ENCODE measurements at places on chromosomes 16 and 17.

DNA sequence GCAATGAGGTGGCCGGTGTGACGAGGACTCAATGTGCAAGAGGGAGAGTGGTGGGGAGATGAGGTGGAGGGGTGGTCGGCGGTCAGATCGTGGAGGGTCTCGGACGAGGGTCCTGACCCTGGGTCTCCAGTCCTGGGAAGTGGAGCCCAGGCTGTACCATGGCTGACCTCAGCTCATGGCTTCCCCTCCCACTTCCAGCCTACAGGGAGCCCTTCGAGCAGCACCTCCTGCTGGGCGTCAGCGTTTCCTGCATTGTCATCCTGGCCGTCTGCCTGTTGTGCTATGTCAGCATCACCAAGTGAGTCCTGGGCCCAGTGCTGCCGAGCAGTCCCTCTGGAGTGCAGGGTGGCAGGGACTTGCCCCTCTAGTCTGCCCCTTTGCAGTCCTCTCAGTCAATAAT is 41.8 kb downstream of the IL4R start:
- DNase-seq = no peak

GRCh38 chr17:7393613-7394451 is 493 bp downstream of the PLSCR3 start:
- no peak for DNase-seq

DNA sequence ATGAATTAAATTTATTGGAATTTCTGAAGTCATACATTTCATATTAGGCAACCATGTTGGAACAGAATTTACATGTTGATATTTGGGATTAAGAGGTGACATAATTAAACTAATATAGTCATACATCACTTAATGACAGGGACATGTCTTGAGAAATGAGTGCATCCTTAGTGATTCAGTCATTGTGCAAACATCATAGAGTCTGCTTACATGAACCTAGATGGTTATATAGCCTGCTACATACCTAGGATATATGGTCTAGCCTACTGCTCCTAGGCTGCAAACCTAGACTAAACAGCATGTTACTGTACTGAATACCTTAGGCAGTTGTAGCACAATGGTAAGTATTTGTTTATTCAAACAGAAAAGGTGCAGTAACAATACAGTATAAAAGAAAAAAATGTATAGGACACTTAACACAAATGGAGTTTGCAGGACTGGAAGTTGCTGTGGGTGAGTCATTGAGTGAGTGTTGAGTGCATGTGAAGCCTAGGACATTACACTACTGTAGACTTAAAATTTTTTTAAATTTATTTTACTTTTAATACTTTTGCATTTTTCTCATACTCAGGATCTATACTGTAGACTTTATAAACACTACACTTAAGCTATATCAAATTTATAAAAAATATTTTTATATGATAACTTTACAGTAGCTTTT is 85.6 kb downstream of the OMG start:
- no peak for DNase-seq

- DNase-seq = no peak
Measured at GRCh38 chr16:12617401-12617819, 186.3 kb downstream of the CPPED1 start.

- no peak for DNase-seq
Measured at GRCh38 chr16:554640-555365, 5.4 kb upstream of the PRR35 start.

- no peak for DNase-seq
Measured at GRCh38 chr17:51423421-51424160, 163.2 kb downstream of the UTP18 start.

- DNase-seq = no peak
Measured at GRCh38 chr16:12054396-12054795, 77.9 kb downstream of the SNX29 start.

DNA sequence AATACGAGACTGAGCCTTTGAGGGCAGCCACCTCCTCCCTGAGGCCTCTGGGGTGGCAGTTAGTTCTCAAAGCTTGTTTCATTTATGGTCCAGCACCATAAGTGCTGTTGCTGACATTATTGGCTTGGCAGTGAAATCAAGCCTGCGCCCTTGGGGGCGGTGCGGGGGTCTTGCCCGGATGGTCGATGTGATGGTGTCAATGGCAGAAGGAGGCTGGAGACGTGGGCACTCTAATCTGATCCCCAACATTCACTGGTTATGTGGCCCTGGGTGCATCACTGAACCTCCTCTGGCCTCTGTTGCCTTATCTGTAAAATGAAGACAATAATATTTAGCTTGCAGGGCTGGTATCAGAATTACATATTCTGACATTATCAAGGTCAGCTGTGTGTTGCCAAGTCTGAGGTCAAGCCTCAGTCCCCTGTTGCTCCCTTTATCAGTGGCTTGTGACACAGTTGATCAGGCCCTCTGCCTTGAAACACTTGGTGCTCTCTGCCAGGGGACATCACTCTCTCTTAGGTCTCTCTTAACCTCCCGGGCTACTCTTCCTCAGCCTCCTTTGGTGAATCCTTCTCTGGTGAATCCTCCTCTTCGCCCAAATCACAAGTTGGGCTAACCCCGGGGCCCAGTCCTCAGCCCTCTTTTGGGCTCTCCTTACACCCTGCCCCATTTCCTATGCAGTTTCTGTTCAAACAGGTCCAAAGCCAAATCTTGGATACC is 11.8 kb upstream of the TMEM220 start:
- DNase-seq = no peak

DNA sequence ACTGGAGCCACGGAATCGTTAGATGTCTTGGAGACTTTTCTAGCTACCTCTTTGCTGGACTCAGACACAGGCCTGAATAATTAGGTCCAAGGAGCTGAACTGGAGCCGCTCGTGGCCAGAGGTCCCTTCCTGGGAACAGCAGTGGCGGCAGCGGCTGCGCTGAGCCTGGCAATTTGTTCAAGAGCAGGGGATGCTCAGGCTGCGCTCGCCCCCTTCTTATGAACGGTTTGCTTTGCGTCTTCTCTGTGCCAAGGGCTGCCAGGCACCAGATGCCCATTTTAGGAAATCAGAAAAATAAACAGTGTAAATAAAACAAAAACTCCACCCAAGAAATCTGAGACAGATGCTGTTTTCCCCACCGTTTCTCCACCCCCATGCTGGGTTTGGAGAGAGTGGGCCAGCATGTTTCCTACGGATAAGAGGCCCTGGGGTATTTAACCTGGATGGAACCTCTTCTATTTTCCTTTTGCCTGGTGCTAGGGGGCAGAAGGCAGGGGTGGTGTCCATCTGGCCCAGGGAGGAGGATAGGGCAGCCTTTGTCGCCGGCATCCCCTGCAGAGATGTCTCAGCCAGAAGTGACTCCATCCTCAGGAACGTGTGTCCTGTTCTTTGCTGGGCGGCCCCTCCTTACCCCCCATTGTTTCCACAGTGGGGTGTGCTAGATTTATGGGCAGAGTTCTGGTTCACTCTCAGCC is 163.4 kb downstream of the SEC14L1 start:
- DNase-seq = no peak

- DNase-seq = no peak
Measured at GRCh38 chr16:57749101-57749692, 13.6 kb downstream of the KATNB1 start.

- peak; percentile 29 for DNase-seq
Measured at GRCh38 chr17:46851029-46851741, at the start of gene WNT9B. TSS of gene WNT9B (plus strand) at chr17:46851583. CDS start at chr17:46851639, 56 bp downstream.

DNA sequence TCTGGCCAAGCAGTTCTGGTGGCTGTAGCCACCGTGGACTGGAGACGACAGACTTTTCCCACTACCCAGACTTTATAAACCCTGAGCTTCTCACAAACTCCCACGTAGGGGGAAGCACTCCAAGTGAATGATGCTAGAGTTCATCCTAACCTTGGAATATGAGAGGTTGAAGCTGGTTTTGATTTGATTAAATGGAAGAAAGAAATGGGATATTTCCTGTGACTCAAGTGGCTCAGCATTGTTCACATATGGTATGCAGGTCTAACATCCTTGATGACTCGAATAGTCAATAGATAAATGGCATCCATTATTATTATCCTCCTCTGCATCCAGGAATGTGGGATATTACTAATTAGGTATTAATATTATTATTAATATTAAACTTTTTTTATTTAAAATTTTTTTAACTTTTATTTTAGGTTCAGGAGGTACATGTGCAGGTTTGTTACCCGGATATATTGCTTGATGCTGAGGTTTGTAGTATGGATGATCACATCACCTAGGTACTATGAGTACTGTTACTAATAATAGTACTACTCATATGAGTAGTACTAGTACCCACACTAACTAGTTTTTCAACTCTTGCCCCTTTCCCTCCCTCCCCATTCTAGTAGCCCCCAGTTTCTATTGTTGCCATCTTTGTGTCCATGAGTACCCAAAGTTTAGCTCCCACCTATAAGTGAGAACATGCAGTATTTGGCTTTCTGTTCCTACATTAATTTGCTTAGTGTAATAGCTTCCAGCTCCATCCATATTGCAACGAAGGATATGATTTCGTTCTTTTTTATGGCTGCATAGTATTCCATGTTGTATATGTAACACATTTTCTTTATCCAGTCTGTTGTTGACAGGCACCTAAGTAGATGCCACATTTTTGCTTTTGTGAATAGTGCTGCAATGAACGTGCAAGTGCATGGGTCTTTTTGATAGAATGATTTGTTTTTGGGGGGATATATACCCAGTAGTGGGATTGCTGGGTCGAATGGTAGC is 22.9 kb downstream of the PIK3R6 start:
- no peak for DNase-seq
